ENCODE measurements at places on chromosomes 16 and 17. TPM values are rescaled to one million over a fixed set of nuclear protein-coding genes. Genes with fewer than 3 reads are reported as not detected.

The XAF1 gene
- 1.5 TPM for total RNA-seq

The NOD2 gene
- total RNA-seq, result not detected

The TPSAB1 gene
- total RNA-seq, result not detected

The ORMDL3 gene
- 24.4 TPM for total RNA-seq

The PRR11 gene
- 66.4 TPM for total RNA-seq

The NXPH3 gene
- not detected for total RNA-seq

The TAT gene
- total RNA-seq, result not detected

The PAQR4 gene
- 24.9 TPM for total RNA-seq

The TPSD1 gene
- not detected for total RNA-seq

The KRT40 gene
- total RNA-seq, result not detected

The KRTAP3-2 gene
- total RNA-seq, result not detected

The VMO1 gene
- total RNA-seq, result 0.50 TPM

The IL21R gene
- 16.1 TPM for total RNA-seq

The LDHD gene
- 0.34 TPM for total RNA-seq

The TBC1D3E gene
- not detected for total RNA-seq

The HCRT gene
- not detected for total RNA-seq

The KRTAP9-8 gene
- total RNA-seq, result not detected

The STX1B gene
- total RNA-seq, result 0.50 TPM

The GDPD3 gene
- total RNA-seq, result 0.17 TPM

The NUPR1 gene
- 20.3 TPM for total RNA-seq
